ENCODE measurements at places on chromosomes 7 and 10. TPM values are rescaled to one million over a fixed set of nuclear protein-coding genes. Genes with fewer than 3 reads are reported as not detected.

PROSER2 gene
- total RNA-seq, result 1.1 TPM

SPDYE2B gene
- total RNA-seq, result not detected

GRCh38 chr10:79318369-79318768, 28.9 kb upstream of the PPIF start:
- H3K4me3 ChIP-seq, result peak overlapping the region; percentile 80
- DNase-seq, result no peak
- peaks cover 9% of the 10 kb centered on the region for H3K36me3 ChIP-seq
- no peaks in the 10 kb centered on the region for H3K27me3 ChIP-seq
- H3K27ac ChIP-seq, result peak overlapping the region; percentile 94

GRCh38 chr7:18458830-18459229, 36.7 kb upstream of the HDAC9 start:
- H3K27me3 ChIP-seq, result no peaks in the 10 kb centered on the region
- peaks cover 7% of the 10 kb centered on the region for H3K4me1 ChIP-seq
- no peak for DNase-seq
- no peak overlapping the region for H3K4me3 ChIP-seq
- no peaks in the 10 kb centered on the region for H3K36me3 ChIP-seq

MUC3A gene
- not detected for total RNA-seq

CPN1 gene
- not detected for total RNA-seq

DNA sequence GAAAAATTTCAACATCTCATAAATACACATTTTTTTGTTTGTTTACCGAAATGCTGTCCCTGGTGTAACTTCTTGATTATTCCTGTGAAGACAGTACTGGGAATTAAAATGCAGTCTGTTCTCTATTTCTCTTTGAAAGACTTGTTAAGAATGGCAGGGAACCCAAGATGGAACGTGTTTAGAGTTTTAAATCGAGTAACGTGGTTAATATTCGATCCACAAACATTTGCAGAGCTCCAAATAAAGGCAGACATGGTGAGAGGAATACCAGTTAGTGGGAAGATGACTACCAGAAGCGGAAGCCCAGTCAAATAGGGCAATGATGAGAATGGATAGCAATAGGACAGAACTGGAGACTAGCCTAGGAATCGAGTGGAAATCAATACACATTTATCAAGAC, 6.7 kb downstream of the PON3 start:
- H3K4me3 ChIP-seq, result no peak overlapping the region
- peaks cover 14% of the 10 kb centered on the region for H3K27me3 ChIP-seq
- no peak overlapping the region for H3K27ac ChIP-seq
- H3K36me3 ChIP-seq, result peaks cover 1% of the 10 kb centered on the region
- no peaks in the 10 kb centered on the region for H3K4me1 ChIP-seq

All from activated T-cell treated with anti-CD3 and anti-CD28 coated beads, Interleukin-2, amount 50 U/mL, for 72 hours (primary cell).